Activated CD4-positive, alpha-beta T cell treated with anti-CD3 and anti-CD28 coated beads, Interleukin-2, amount 10 ng/mL, durations not matched to agents 7 days and 5 days (primary cell): ENCODE measurements at places on chromosomes 13 and 19.

GRCh38 chr13:48901781-48902180 lies 73.9 kb upstream of the FNDC3A start:
- DNase-seq, result no peak

DNA sequence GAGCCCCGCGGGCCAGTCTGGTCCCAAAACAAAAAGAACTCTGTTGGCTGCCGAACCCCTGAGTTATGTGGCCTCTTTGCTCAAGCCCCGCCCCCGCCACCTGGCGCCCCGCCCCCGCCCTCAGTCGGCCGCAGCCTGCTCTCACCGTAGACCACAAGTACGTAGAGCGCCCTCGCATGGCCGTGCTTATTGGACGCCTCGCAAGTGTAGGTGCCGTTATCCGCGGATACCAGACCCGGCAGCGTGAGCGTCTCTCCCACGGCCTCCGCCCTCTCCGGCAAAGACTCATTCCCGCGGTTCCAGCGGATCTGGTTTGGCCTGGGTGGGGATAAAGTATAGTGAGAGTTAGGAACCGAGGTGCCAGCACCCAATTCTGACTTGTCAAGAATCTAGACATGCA lies 5.5 kb upstream of the ZNF428 start:
- peak; percentile 89 for DNase-seq

GRCh38 chr19:12983542-12984142 lies 11.6 kb upstream of the NFIX start:
- DNase-seq, result peak; percentile 73

GRCh38 chr19:56088497-56089215 lies 32.4 kb downstream of the ZNF787 start:
- no peak for DNase-seq

GRCh38 chr19:38658462-38659306 lies 11.2 kb downstream of the ACTN4 start:
- DNase-seq, result no peak

DNA sequence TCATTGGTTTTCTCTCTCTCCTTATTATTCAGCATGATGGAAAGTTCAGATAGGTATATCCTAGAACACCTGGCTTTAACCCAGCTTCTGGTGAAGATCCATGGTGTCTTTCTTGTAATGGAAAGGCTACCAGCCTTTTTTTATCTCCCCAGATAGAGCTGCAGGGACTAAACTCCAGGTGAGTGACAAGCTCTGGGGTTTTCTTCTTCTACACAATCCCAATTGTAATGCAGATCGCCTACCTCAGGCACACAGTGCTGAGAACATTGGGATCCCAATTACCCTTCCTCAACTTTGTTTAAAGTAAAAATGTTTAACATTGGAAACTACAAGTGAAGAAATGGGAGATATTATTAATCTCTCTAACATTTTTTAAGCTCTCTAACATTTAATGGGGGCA lies 1851.7 kb downstream of the PCDH9 start:
- DNase-seq, result no peak
